ENCODE measurements at places on chromosomes 16 and 17. TPM values are rescaled to one million over a fixed set of nuclear protein-coding genes. Genes with fewer than 3 reads are reported as not detected.

GRCh38 chr17:68452724-68453290, 4.5 kb downstream of the WIPI1 start:
- DNase-seq, result no peak

- peak; percentile 20 for DNase-seq
Observed at GRCh38 chr17:15247891-15248529, 17.1 kb downstream of the PMP22 start.

GRCh38 chr17:7559320-7560171, 996 bp downstream of the TNFSF13 start:
- DNase-seq, result no peak

GRCh38 chr16:10552998-10553491, 27.4 kb downstream of the EMP2 start:
- DNase-seq, result no peak

- DNase-seq, result no peak
Observed at GRCh38 chr17:6137716-6138502, 67.7 kb downstream of the WSCD1 start.

DNA sequence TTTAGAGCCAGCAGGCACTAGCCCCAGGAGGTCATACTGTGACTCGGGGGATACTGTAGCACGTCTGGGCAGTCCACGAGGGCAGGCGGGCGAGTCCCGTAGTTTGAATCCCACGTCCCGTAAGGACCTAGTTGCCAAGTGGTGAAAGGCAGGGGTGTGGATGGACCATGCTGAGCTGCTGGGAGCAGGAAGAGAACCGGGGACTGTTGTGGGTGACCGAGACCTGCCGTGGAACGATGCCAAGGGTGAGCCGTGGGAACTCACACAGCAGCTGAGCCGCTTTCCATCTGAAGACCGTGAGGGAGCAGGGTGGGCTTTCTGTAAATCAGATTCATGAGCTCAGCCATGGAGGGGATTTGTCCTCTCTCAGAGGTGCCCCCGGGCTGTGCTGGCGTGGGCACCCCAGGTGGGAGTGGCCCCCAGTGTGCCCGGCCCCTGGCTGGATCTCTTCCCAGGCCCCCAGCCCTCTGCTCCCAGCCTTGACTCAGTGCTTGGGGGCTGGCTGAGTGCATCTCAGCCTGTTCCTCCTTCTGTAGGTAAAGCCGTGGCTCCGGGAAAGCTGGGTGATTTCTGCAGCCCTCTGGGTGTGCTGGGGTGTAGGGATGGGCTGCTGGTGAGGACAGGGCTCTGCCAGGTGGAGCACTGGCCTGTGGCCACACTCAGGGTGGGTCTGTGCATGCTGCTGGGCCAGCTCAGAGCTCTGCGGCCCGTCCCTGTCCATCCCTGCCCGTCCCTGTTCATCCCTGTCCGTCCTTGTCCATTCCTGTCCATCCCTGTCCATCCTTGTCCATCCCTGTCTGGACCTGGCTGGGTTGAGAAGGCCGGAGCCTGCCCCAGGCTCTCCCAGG, 13.6 kb downstream of the ASPSCR1 start:
- no peak for DNase-seq

DNA sequence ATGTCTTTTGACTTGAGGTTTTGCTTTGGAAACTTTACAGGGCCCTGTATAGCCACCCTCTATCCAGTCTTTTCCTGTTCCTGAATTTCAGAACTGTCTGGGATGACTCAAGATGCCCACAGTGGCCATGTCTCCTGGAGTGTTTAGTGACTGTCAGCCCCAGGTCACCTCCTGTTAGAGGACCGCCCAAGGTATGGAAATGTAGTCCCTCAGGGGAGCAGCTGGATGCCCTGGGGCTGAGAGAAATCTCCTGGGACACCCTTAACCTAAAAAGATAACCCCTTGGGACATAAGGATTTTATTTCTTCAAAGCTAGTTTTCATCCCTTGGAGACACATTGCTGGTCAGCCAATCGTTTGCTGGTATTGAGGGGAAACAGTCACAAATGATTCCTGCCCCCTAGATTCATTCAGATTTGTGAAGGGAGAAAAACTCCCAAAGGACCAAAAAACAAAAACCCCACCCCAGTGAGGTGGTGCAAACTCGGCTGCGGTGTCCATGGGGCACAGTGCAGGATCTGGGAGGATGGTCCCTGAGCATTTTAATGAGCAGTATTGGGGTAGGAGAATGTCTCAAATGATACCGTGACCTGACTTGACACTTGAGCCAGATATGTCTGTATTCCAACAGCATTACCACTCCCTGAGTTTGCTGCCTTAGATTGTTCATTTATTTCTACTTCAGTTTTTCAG, 1.7 kb downstream of the ZNF267 start:
- peak; percentile 79 for DNase-seq

GRCh38 chr17:43439041-43439440, 40.2 kb downstream of the ARL4D start:
- DNase-seq, result no peak

DNA sequence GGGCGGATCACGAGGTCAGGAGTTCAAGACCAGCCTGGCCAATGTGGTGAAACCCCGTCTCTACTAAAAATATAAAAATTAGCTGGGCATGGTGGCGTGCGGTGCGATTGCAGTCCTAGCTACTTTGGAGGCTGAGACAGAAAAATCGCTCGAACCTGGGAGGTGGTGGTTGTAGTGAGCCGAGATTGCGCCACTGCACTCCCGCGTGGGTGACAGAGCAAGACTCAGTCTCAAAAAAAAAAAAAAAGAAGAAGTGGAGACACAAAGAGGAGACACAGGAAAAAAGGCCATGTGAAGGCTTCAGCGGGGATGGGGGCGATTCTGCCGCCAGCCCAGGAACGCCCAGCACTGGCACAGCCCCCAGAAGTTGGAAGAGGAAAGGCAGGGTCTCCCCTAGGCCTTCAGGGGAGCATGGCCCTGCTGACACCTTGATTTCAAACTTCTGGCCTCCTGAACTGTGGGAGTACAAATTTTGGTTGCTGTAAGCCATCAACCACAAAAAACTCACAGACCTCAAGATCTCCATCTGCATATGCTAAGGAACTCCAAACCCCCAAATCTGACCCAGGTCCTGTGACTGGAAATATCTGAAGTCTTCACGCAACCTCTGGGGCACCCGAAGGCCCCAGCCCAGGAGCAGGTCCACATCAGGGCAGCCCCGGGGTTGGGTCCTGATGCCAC, 7.0 kb downstream of the SGSH start:
- no peak for DNase-seq

DNA sequence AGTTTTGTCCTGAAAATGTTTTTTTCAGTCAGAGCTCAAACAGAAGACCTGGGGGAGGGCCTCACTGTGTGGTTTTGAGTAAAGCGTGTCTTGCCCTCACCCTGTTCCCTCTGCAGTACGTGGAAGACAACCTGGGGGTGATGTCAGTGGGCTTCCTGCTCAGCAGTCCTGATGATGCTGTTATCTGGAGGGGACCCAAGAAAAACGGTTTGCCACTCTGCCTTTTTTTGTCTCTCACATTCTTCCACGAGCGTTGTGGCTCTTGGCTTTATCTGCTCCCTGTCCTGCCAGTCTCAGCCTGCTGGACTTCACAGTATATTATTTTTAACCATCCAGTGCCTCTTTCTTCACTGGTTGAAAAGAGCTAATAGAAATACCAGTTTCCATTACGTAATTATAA, 12.9 kb downstream of the NUBP1 start:
- DNase-seq, result no peak

DNA sequence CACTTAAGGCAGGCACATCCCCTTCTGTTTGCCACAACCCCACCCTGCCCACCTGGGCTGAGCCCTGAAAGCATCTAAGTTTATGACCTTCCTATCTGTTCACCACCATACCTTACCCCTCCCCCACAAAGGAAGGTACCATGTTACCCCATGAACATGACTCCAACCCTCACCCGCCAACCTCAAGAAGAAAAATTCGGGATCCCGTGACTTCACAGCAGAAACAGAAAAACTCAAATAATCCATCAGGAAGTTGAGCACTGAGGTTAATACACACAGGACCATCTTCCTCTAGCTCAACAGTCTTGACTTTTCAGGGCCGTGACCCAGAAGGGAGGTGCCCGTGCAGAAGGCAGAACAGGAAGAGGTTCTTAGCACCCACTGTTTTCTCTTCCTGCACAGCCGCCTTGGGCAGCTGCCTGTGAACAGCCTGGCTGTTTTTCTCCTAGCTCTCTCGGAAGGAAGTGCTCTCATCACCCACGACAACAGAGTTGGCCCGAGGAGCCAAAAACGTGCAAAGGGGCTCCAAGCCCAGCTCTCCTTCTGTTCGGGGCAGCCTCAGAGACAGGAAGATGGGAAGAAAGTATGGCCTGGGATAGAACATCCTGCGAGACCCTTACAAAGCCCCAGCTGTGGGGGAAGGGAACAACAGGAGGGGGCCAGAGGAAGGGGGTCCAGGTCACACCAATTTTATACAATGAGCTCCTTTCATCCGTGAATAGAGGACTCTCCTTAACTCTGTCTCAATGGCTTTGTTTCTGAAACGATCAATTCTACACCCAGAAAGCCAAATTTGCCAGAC, 101.1 kb downstream of the XYLT1 start:
- DNase-seq, result no peak

- no peak for DNase-seq
Observed at GRCh38 chr17:45261577-45262515, at the start of gene SPATA32. TSS of gene SPATA32 (minus strand) at chr17:45262094. CDS start at chr17:45262016, 78 bp downstream.

- DNase-seq, result no peak
Observed at GRCh38 chr17:50794361-50794760, 27.0 kb upstream of the ANKRD40CL start.

DNA sequence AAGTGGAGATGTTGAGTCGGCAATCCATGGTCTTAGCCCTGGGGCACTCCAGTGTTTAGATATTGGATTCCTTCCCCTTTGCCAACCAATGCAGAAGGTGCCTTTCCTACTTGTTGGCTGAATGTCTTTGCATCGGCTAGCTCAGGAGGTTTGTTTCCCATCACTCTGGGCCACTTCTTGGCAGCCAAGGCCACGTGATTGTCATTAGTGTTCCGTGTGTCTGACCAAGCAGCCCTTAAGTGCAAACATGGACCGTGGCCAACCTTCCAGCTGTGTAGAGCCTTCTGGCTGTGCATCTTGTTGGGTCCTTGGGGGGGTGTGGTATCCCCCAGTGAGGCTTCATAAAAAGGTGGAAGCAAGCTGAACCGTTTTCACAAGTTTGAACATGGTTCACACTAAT, 66.0 kb downstream of the GNAO1 start:
- DNase-seq, result peak; percentile 10

DNA sequence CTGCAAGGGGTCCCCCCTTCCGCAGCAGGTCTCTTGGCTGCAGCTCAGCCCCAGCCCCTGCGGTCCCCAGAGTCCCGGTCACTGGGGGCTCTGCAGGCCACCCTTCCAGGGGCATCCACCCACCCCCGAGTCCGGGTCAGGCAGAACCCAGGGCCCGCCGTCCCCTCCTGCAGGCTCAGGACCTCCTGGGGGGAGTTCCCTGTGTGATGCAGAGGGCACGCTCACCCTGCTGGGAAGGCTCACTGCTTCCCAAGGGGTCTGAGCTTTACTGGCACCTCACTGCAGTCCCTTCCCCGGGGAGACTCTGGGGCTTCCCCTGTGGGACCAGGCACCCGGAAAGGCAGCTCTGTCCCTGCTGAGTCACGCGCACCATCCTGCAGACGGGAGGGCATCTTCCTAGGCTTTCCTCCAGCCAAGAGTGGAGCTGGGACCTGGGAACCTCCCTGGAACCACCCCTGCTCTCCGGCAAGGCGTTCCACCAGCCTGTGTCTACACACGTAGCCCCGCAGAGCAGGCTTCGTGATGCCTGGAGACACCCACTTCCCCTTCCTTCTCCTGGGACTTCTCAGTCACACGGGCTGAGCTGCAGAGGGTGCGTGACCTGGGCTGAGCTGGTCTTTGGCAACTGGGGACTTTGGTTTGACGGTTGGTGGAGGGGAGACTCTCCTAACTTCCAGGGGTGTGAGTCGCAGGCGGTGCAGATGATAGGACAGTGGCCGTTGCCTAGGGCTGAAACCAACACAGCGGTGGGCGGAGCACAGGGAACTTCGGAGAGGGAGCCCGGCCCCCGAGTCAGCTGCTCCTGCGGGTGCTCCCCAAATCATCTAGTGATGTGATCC, 23.4 kb downstream of the SLC25A10 start:
- DNase-seq, result peak; percentile 84

- DNase-seq, result no peak
Observed at GRCh38 chr16:9197957-9198661, 106.7 kb downstream of the HAPSTR1 start.

DNA sequence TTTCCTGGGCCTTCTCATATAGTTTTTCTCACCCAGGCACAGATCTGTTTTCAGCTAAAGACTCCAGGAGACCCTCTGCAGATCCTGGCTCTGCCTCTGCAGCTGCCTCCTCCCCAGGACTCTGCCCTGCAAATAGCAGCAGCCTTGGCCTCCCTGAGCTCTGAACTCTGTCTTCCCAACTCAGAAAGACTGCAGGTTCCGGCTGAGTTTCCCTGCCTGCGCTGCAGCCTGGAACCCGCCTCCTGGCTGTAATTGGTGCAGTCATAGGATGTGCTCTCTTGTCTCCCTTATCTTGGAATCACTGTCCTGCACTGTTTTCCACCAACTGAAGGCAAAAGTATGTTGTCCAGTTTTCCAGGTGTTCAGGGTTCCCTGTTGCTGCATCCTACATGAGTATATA, 14.3 kb upstream of the DNASE1 start:
- DNase-seq, result no peak

DNA sequence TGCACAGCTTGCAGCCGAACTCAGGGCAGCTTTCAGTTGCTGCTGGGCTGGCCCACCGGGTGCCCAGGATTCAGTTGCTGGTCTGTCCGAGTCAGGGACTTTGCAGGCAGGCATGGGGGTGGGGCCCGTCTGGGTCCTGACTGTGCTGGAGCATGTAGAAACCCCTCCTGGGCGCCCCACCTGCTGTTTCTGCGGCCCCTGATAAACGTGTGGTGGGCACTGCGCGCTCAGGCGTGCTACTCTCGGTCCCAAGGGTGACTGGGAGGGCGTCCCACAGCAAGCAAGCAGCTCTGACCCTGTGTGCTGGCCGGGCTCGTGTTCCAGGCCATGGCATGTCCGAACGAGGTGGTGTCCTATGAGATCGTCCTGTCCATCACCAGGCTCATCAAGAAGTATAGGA, 12.6 kb downstream of the TSC2 start:
- DNase-seq, result no peak

GRCh38 chr17:57663326-57664070, 81.6 kb downstream of the CCDC182 start:
- DNase-seq, result no peak

Gene KRT25
- total RNA-seq, result not detected

Gene C16orf54
- total RNA-seq, result 0.84 TPM

Gene HOXB4
- total RNA-seq, result 0.20 TPM

Gene ORAI3
- 58.5 TPM for total RNA-seq

Gene LITAFD
- total RNA-seq, result not detected

Gene RNF227
- 7.8 TPM for total RNA-seq

All from M059J (cell line).